Renal cortex interstitium (tissue), 15 donors: ENCODE measurements at places on chromosomes 4 and X.

DNA sequence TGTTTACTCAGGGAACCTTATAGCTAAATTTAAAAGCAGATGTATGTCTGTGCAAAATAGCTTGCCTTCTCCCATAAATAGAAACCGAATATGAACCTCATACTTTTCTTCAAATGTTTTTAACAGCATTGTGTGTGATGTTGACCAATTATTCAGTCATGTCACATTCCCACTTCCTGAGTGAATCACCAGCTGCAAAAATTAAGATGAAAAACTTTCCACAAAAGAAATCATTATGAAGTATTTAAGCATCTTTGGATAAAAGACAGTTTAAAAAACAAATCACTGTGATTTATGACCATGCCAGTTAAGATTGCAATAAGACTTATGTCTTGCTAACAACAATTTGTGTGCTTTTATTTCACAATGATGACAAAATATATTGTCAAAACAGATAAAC lies 220.1 kb downstream of the PDGFC start:
- no peak for DNase-seq

DNA sequence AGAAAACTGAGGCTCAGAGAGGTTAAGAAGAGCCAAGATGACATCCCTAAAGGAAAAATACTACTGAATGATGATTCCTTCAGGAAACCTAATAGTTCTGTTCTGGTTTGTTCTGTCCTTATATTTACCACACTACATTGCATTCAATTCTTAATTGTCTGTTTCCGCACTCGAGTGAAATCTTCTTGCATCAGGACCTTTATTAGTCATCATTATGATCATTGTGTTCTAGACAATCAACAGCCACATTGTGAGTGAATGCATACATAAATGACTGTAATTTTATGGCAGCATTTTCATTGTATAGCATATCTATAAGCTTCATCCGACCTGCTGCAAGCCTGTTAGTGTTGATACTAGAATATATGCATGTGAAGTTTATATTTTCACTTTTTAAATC lies 156.7 kb upstream of the FAM241A start:
- no peak for DNase-seq

DNA sequence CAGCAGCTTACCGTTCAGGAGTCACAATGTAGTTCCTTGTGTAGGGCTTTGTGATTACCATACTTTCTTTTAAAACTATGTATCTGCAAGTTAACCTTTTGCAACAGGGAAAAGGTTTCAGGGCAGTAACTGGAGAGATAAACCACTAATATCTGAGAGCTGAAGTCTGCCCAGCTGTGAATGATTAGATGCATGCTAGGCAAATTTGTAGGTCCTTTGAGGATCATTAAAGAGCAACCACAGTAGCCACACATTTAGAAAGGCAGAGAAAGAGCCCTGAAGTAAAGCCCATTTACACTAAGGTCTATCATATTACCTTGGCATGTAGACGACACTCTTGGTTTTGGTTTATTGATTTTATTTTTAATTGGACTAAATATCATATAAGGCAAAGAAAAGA lies 60.0 kb downstream of the ATP8A1 start:
- no peak for DNase-seq

DNA sequence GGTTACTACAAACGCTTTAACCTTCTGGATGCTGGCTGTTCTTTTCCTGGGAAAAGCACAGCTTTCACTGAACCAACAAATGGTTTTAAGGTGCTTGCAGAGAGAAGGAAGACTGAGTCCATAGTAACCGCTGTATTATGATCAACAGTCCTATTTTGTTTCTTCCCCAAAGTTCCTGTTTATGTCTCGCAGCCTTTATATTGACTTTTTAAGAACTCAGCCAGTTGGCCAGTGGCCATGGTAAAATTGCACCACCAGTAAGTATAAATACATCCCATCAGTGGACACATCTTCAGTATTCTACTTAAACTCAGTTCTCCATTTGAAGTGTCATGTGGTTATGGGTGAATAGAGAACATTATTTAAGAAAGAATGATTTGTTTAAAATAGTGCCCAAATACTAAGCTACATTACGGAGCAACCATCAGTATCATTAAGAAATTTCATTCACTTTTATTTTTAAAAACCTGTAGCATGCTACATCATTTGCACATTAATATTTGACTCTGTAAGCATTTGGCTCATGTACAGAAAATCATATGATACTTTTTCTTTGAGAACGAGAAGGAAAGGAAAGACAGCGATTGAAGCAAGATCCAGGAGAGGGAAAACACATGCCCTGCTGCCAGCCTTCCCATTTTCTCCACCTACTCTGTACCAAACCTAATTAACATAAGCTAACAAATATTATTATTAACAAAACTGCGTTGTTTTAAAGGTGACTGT lies 287.0 kb downstream of the ARHGAP24 start:
- no peak for DNase-seq

DNA sequence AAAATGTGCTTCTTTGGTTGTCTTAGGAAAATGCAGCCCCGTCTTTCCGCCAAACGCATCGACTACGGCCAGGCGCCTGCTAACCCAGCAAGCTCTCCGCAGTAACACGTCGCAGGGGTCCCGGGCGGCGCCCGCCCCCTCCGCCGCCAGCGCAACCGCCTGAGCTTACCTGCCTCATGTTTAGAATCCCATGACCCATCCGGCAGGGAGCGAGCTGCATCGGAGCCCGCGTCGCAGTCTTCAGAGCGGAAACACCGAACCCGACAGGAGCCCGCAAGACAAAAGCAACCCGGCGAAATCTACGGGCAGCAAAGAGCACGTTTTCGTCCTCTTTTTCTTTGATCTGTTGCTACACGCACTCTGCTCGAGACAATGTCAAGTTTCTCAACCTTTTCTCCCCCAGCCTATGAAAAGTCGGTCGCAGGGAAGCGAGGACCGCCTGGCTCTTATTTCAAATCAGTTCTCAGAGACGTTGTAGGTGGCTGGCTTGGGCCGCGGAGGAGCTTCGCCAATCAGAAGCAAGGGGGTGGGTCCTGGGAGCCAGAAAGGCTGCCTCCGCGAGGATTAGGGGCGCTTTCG lies at the start of gene MID1:
Gene MID1, minus strand, starts transcription at position 465 of the 579 bp plus-strand sequence. CDS start 53,038 bp downstream, outside the sequence.
- no peak for DNase-seq

DNA sequence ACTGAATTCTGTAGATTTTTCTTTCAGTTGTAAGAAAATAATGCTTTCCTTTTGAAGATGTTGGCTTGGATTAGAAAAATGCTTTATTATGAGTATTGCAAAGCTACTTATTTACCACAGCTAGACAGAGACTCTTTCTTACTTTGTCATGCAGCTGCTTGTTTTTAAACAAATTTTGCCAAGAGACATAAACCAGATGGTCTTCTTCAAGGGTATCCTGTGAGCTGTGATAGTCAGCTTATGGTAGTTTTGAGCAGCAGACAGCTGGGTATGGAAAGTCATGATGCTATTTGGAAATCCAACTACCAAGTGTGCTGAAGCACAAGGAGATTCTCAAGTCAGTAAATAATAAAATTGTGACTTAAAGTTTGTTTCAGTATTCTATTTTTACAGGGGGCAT lies 941.5 kb downstream of the DMD start:
- DNase-seq = no peak

GRCh38 chrX:154436983-154437752 lies at the start of gene GDI1:
GDI1 (plus strand) TSS chrX:154437154; CDS start chrX:154437255, 101 bp downstream.
- no peak for DNase-seq

- no peak for DNase-seq
Measured at GRCh38 chr4:149095811-149096210, 653.6 kb upstream of the NR3C2 start.

- no peak for DNase-seq
Measured at GRCh38 chr4:146978641-146979040, 33.0 kb upstream of the TTC29 start.

GRCh38 chrX:110966091-110966454 lies 129.9 kb upstream of the PAK3 start:
- DNase-seq = no peak

DNA sequence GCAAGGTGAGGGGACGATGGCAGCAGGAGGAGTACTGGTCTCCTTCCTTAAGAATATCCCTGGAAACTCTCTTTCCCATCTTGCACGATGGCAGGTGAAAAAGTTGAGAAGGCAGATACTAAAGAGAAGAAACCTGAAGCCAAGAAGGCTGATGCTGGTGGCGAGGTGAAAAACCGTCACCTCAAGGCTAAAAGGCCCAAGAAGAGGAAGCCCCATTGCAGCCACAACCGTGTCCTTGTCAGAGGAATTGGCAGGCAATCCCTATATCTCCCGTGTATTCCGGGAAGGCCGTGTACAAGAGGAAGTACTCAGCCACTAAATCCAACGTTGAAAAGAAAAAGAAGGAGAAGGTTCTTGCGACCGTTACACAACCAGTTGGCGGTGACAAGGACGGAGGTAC lies 40.0 kb downstream of the CRLF2 start:
- DNase-seq = no peak

DNA sequence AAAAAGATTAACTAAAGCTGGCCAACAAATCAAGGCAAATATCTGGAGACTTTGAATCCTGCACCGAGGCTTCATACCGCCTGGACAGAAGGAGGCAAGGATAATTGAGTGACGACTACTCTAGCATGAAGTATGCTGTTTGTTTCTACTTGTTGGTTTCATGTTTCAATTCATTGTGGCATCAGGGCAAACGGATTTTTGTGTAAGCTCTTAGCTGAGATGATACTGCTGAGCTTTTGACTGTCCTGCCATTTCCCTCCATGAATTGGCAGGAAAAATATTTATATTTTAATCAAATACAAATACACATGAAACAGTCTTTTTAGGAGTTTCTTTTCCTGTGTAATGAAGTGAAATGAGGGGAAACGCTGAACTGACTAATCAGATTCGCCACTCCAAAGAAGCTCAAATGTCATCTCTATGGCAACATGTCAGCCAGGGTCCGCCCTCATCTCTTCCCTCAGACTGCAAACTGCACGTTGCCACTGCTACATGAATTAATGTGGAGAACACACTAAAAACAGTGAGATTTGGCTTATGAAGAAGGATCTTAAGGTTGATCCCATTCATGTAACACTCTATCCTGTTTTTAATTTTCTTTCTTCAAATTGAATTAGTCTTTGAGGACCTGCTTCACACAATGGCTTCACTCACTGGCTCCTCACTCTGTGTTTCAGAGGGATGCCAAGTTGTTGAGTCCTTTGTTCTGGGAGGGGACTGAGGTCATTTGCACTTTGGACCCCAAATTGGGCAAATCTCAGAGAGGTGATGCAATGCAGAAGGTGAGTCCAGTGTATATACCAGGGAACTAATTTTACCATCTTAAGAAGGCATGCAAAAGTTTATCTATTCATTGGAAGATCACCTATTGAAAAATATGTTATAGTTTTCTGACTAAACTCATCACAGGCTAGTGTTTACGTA lies 149.6 kb upstream of the MID1 start:
- no peak for DNase-seq

- DNase-seq = no peak
Measured at GRCh38 chrX:47595716-47596251, 13.5 kb downstream of the TIMP1 start.

GRCh38 chr4:159779716-159780115 lies 676.8 kb downstream of the RAPGEF2 start:
- DNase-seq = no peak

DNA sequence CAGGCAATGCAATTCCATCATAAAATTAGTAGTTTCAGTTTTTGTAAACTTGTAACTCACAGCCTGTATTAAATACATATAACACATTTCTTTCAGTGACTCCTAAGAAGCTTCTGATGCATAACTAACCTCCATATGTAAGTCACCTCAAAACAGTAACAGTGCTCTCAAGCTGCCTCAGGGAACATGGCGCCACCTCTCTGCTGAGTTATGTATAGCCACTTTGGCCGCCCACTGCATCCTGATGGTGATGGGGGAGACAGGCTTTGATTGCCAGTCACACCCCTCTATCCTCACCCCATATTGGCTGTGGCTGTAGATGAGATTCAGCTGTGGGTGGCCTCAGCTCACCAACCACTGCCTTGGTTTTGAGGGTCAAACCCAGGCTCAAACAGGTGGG lies 54.3 kb downstream of the LRBA start:
- no peak for DNase-seq

DNA sequence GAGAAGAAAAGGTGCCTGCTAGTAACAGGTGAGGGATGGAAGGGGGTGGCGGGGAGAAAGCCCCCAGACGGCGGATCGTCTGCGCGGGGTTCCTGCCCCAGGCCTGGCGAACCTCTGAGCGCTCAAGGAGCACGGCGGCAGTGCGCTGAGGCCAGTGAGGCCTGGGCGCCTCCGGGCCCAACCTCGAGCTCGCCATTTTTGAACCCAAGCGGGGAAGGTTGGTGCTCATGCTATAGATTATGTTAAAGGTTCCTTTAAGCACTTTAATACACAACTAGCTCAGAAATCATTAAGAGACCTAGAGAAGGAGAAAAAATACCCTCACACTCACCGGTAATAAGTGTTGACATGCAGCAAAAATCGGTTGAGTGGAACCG lies 7.9 kb downstream of the PITX2 start:
- no peak for DNase-seq

DNA sequence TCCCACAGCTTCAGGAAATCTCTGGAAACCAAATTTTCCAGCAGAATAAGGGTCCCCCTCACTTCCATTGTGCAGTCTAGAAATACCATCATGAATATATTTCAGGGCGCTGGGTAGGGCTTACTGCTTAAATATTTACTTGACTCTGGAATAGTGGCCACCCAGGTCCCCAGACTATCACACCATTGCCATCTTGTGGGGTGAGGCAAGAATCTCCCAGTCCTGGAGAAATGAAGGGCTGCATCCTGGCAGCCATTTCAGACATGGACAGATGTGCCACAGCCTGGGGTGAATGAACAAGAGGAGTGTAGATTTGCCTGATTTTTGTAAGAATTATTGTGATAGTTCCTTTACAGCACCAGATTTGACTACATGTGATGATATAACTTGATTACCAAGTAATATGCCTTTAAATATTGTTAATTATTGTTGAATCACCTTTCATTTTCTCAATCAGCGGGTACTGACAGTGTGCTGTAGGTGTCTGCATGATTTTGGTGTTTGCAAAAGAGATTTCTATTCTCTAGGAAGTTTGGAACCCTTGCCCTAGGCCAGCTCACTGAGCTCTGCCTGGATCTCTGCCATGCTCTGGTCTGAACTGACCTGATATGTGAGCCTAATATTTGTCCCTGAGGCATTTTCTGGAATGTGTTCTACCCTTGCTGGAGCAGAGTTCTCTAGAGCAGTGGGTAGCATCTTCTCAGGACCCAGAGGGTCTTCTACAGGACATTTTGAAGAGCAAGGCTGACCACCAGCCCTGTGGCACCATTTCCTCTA lies 183.4 kb downstream of the KIT start:
- no peak for DNase-seq
